Stimulated activated CD4-positive, alpha-beta T cell treated with anti-CD3 and anti-CD28 coated beads, Interleukin-1b, Interleukin-23, amount 100 ng/mL, for 1 hour (primary cell): ENCODE measurements at places on chromosomes 5 and 9.

DNA sequence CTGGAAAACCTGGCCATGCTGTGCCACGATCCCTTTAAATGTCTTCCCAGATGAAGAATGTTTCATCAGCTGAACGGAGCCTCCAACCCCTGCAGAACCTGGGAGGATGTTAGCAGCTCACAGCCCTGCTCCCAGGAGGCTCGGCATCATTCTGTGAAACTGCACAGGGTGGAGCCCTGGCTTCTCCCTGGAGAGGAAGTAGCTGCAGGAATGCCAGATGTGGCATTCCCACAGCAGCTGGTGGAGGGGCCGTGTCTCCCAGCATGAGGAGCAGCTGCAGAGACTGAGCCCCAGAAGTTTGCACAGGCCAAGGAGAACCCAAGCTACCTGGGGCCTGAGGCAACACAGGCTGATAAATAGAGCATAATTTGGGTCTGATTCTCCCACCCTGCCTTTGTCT is 165.8 kb upstream of the MAP3K1 start:
- DNase-seq, result no peak

DNA sequence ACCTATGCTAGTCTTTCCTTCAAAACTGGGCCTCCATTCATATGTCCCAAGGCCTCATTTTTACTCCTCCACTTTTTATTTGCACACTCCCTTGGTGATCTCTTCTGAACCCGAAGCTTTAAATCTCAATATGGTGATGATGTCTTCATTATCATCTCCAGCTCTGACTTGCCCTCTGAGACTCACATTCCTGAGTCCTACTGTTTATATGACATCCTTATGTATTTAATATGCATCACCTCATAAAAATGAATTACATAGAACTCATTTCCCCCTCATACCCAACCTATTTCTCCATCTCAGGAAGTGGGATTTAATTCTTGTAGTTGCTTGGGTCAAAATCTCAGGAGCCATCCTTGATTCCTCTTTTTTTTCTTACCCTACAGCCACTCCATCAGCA is 473.0 kb downstream of the EBF1 start:
- no peak for DNase-seq

GRCh38 chr5:101346447-101346846 is 443.4 kb upstream of the ST8SIA4 start:
- no peak for DNase-seq

DNA sequence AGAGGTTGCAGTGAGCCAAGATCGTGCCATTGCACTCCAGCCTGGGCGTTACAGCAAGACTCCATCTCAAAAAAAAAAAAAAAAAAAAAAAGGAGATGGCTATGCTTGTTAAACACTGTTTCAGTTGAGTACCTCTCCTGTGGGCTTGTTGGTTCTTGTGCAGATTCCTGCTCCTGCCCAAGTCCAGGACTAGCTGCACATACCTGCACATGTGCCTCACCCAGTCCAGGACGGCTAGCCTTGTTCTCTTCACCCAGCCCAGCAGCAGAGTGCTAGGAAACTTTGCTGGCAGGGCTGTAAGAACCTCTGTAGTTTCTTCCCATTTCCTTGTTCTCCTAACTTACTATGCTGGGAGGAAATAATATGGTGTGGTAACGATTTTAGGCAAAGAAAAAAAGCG is 234.1 kb upstream of the DMRT1 start:
- DNase-seq, result no peak

DNA sequence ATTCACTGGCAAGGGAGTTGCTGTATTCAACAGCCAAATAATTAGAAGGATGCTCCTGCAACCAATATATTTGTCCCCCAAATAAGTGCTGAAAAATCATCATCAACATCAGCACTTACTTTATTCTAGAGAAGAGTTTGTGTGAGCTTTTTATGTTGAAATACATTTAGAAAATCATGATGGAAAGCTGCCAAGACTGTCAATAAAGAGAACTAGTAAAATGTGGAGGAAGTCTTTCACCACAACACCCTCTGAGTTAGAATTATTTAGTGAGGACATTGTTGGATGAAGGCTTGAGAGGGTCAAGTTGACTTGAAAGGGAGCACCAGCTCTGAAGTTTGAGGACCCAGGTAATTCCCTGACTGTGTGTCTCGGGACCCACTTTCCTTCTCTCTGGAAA is 100.2 kb upstream of the TBCA start:
- no peak for DNase-seq
